A172 (cell line): ENCODE measurements at places on chromosomes 5 and 9. TPM values are rescaled to one million over a fixed set of nuclear protein-coding genes. Genes with fewer than 3 reads are reported as not detected.
A peak's percentile ranks its signal among the peaks of the same experiment; 100 is the strongest.

GRCh38 chr9:128669786-128670185 is 13.1 kb upstream of the DYNC2I2 start:
- DNase-seq = no peak

DNA sequence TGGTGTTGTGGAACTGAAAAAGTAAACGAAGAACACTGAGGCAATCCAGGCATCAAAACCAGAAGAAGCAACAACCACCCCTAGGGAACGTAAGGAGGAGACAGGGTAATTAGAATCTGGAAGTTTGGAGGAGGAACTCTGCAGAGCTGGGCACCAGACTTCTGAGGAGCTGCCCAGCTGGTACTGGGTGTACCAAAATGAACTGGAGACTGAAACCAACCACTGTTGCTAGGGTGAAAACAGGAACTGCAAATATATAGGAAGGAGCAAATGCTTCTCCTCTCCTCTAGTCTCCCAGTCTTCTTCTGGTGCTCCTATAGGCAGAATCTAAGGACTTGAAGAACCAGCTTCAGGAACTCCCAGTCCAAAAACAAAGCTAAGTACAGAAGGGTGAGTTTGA is 189.8 kb downstream of the ELAVL2 start:
- DNase-seq = no peak

GRCh38 chr9:37776328-37776727 is 8.5 kb downstream of the EXOSC3 start:
- peak; percentile 23 for DNase-seq

GRCh38 chr9:82732928-82733327 is 330.0 kb downstream of the RASEF start:
- no peak for DNase-seq

GRCh38 chr9:101711330-101711941 is 27.0 kb downstream of the GRIN3A start:
- peak; percentile 32 for DNase-seq

- no peak for DNase-seq
These were observed 50.9 kb downstream of the KCNIP1 start for GRCh38 chr5:170554521-170555267.

DNA sequence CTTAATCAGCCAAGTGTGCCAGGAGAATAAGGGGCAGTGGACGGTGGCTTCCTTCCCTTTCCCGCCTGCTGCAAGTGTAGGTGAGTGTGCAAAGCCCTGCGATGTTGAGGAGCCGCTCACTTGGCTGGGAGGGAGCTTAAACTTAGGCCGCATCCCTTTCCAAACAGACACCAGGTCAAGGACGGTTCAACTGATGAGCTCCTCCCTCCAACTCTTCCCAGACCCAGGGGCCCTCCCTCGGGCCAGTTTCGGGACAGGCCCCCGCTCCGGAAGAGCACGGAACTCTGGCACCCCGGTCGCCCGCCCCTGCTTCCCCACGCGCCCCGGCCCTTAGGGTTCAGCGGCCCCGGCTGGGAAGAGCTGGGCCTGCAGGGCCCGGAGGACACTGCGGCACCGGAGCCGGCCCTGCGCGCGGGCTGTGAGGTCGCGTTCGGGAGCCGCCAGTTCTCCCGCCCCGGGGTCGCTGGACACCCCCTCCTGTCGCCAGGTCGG is 481 bp downstream of the MRPL36 start:
- no peak for DNase-seq

DNA sequence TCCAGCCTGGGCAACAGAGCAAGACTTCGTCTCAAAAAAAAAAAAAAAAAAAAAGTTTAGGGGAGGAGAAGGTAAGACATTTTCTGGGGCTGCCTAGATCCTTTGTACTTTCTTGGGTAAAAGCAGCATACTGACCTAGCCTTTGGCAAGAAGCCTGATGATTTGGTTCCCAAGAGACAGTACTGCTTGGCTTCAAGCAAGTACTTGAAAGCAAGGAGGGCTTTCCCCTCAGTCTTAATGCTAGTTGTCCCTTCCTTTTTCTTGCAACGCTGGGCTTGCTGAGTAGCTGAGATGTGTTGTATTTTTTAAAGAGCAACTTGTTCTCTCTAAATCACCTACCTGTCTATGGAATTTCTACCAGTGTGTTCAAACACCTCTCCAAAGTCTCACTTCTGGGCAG is 76.2 kb downstream of the INSYN2B start:
- no peak for DNase-seq

- no peak for DNase-seq
These were observed 274.2 kb downstream of the TMEM167A start for GRCh38 chr5:82802954-82803353.

GRCh38 chr9:136018257-136019031 is 57.3 kb upstream of the UBAC1 start:
- DNase-seq = no peak

DNA sequence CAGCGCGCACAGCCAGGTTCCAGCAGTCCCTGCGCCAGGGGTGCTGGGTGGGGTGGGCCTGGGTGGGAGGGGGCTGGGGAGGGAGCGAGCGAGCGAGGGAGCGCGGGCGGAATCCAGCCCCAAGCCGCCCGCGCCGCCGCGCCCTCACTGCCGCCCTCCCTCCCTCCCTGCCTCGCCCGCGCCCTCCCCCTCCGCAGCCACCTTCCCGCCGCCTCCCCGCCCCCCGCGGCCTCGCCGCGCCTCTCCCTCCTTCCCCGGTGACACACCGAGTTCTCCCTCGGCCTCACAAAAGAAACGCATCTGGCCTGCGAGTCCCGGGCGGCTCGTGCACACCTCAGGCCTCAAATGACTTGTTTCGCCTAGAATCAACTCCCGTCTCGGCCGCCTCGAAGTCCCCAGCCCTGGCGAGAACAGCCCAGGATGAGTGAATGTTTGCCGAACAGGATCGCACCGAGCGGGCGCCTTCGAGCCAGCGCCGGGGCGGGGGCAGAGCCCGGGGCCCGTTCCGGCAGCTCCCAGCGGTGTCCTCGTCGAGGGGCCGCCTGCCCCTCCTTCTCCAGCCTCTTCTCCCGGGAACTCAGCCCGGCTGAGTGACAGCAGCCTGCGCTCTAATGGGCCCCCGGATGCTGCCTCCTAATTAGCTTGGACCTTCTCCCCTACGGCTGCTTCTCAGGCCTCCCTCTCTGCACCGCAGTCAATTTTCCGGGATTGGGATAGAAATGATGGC is 371 bp upstream of the PITX1 start:
- DNase-seq = peak; percentile 65

- DNase-seq = no peak
These were observed 2.3 kb downstream of the RXFP3 start for GRCh38 chr5:33938507-33938796.

- DNase-seq = no peak
These were observed 1472.5 kb upstream of the CDH6 start for GRCh38 chr5:29720954-29721353.

- DNase-seq = no peak
These were observed 32.2 kb downstream of the SPOCK1 start for GRCh38 chr5:137466889-137467288.

- no peak for DNase-seq
These were observed 31.7 kb upstream of the GRHPR start for GRCh38 chr9:37390759-37391158.

- DNase-seq = no peak
These were observed 158.4 kb downstream of the MAN2A1 start for GRCh38 chr5:109848130-109848529.

GRCh38 chr5:59473611-59474010 is 419.9 kb downstream of the PDE4D start:
- no peak for DNase-seq

- no peak for DNase-seq
These were observed 38.7 kb downstream of the AGXT2 start for GRCh38 chr5:35009019-35009418.

- DNase-seq = no peak
These were observed 16.8 kb downstream of the KLF4 start for GRCh38 chr9:107472581-107473340.

DNA sequence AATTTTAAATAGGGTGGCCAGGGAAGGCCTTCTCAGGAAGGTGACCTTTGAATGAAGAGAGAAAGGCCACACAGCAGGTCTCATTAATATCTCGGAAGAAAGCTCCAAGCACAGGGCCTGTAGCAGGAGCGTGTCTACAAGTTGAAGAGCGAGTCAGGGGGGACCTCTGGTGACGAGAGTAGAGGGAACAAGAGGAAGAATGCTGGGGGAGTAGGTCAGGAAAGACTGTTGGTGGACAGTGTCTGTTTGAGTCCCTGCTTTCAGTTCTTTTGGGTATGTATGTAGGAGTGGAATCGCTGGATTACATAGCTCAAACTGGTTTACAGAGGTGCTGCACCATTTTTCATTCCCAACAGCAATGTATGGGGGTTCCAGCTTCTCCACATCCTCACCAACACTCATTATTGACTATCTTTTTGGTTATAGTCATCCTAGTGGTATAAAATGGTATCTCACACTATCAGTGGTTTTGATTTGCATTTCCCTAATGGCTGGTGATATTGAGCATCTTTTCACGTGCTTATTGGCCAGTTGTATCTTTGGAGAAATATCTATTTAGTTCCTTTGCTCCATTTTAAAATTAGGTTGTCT is 55.8 kb downstream of the NUP214 start:
- DNase-seq = no peak

DNA sequence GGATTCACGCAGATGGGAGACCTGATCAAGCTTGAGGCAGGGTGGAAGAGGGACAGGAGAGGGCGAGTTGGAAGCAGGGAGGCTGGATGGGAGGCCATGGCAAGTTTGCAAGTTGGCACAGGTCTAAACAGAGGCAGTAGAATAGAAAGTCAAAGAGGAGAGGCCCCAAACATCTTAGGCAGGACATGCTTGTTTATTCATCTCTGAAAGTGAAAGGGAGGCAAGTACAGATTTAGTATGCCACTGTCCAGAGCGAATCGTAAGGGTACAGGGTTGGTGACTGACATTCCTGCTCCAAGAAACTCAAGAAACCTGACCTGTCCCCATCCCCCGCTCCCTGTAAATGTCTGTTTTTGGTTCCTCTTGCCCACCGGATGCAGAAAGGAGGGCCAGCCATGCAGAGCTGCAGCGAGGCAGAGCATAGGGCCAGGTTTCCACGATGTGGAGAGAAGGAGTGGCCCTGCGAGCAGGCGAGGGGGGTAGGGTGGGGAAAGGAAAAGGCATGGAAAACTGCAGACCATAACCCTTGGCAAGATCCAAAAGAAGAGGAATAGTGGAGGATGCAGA is 96.2 kb upstream of the BOD1 start:
- no peak for DNase-seq

- DNase-seq = no peak
These were observed 147.4 kb upstream of the IRX4 start for GRCh38 chr5:2030131-2030530.

DNA sequence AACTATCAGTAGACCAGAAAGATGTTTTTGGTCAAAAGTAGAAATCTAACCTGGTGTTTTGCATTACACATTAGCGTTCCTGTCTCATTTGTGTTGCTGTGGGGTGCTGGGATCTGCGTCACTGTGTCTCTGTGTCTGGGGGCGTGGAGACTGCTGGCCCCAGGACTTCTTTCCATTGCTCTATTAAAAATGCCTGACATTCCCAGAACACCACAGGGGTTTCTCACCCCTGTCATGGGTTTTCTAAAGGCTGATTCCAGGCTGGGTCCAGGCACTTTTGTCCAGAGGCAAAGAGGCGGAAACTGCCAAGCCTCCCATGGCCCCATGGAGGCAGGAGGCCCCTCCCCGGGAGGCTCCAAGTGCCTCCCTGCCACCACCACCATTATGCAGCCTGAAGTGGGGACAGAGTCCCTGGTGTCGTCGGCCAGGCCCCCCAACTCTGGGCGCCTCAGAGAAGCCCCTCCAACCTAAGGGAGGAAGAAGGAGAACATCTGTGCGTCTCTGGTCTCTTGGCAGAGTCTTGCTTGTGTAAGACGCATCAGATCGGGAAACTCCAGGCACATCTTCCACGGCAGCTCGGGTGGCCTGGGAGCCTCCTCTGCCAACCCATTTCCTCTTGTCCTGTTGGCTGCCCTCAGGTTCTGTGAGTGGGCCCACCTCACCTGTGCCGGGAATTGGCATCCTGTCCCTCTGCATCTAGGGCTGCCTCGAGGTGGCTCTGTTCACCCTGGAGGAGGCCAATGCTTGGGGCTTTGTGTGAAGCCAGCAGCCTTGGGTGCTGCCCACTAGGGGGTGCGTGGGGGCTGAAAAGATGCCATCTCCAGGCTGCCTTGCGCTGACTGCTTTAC is 13.8 kb upstream of the PLEKHG4B start:
- peak; percentile 41 for DNase-seq

GRCh38 chr5:149496917-149497316 is 54.3 kb downstream of the CSNK1A1 start:
- no peak for DNase-seq

DNA sequence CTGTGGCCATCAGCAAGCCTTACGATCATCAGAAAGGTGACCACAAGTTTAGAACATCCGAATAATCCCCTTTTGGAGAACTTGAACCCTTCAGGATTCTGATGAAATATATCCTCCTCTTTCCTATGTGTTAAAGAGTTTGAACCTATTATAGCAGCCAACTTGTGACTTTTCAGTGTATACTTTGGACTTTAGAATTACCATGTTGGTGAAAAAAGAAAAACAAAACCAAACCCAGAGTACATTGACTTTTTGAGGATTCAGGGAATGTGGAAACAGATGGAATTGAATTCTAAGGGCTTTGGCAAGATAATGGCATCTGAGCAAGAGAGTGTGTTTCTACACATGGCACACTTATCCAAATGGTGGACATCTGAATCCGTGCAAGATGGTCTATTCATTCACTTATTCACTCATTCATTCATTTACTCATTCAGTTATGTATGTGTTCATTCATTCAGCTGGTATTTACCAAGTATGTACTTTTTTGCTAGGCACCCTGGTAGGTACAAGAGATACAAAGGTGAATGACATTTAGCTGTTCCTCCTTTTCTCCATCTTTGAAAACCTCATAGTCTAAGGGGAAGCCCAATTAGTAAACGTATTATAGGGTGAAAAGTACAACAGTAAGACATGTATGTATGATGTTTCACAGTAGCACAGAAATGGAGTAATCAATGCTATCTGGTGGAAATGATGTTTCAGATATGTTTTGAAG is 91.8 kb downstream of the PRDM6 start:
- no peak for DNase-seq

The DAB2IP gene
- 15.8 and 19.1 TPM in 2 replicates for total RNA-seq

The PSAT1 gene
- total RNA-seq = 147 and 182 TPM in 2 replicates

The ROR2 gene
- 0.36 TPM in 1 of 2 replicates, not detected in the other for total RNA-seq

The PDE6A gene
- 0.10 and 0.41 TPM in 2 replicates for total RNA-seq

The SLC4A9 gene
- not detected in 2 replicates for total RNA-seq

The KIF4B gene
- 0.02 TPM in 1 of 2 replicates, not detected in the other for total RNA-seq

The TMEM252 gene
- total RNA-seq = not detected in 2 replicates

The STPG3 gene
- total RNA-seq = not detected in 2 replicates

The PCDHA9 gene
- total RNA-seq = 0.07 TPM in 1 of 2 replicates, not detected in the other

The SLC46A2 gene
- not detected in 2 replicates for total RNA-seq

The DCTN3 gene
- 98.4 and 138 TPM in 2 replicates for total RNA-seq

The PSMD5 gene
- 56.1 and 65.9 TPM in 2 replicates for total RNA-seq

The OLFML2A gene
- 12.0 and 18.0 TPM in 2 replicates for total RNA-seq

The INIP gene
- 35.5 and 46.3 TPM in 2 replicates for total RNA-seq

The HRH2 gene
- 0.46 and 0.88 TPM in 2 replicates for total RNA-seq

The NR2F1-AS1 gene
- 9.8 and 24.4 TPM in 2 replicates for total RNA-seq
